ENCODE measurements at places on chromosomes 13 and 19.

DNA sequence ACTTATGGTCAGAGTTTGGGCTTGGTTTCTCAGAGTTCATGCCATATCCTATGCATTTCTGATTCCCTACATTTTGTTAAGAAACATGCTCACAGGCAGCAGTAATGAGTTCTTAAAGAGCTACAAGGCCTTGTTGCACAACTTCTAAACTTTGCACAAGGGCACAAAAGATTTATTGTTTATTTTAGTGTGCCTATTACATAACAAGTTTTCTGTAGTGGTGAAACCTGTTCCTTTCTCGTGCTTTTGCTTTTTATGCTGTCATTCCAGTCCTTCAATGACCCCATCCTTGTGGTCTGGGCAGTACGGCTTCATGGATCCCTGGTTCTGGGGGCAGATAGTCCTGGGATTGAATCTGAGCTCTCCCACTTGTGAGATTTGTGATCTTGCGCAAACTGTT lies 17.8 kb downstream of the ZNF507 start:
- no peak for DNase-seq

DNA sequence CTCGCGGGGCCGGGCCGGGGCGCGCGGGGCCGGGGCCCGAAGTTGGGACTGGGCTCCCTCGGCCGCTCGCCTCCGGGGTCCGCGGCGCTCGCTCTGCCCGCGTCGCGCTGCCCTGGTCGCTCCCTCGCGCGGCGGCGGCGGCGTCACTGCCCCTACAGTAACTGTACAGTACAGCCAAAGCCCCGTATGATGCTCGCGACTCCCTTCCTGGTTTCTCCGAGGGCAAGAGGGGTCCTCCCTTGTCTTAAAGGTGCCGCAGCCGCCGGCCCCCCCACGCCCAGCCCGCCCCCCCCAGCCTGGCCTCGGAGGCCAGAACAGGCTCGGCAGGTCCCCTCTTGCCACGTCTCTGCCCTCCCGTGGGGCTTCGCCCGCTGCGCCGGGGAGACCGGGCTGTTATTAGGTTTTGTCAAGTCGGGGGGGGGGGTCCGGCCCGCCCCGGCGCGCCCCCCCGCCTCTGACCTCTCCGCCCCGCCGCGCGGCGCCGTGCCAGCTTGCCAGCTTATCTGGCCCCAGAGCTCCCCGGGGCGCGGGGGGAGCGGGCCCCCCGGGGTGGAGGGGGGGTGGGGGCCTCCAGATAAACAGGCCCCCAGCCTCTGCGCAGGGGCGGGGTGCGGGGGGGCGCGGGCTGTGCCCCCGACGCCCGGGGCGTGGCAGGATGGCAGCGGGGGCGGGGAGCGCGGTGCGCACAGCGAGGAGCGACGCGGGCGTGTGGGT lies at the start of gene ZBTB7A:
ZBTB7A (minus strand) TSS at position 218 of the 714 bp plus-strand sequence. CDS start 11,667 bp downstream, outside the sequence.
- peak; percentile 47 for DNase-seq

DNA sequence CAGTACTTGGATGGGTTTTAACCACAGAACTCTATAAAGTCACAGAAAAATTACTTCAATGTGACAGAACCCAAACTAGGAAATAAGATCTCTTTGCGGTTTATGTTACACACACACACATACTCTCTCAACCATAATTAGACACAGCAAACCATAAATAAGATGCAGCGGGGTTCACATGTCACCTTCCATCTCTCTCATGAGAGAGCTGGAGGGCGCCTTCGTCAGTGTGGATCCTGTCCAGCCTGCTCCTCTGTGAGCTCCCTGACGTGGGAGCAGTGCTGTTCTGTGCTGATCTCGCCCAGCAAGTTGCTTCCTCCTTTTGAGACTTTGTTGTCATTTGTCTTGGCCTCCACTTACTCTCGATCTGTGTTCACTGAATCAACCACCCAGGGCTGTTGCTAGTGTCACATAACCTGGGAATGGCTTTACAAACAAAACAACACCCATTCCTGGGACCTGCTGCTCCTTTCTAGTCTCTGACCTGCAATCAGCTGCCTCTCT lies 204.9 kb upstream of the KL start:
- no peak for DNase-seq

- peak; percentile 39 for DNase-seq
Measured at GRCh38 chr13:20475927-20476691, 49.5 kb downstream of the CRYL1 start.

- DNase-seq = no peak
Measured at GRCh38 chr19:16363133-16363851, 38.7 kb downstream of the KLF2 start.

DNA sequence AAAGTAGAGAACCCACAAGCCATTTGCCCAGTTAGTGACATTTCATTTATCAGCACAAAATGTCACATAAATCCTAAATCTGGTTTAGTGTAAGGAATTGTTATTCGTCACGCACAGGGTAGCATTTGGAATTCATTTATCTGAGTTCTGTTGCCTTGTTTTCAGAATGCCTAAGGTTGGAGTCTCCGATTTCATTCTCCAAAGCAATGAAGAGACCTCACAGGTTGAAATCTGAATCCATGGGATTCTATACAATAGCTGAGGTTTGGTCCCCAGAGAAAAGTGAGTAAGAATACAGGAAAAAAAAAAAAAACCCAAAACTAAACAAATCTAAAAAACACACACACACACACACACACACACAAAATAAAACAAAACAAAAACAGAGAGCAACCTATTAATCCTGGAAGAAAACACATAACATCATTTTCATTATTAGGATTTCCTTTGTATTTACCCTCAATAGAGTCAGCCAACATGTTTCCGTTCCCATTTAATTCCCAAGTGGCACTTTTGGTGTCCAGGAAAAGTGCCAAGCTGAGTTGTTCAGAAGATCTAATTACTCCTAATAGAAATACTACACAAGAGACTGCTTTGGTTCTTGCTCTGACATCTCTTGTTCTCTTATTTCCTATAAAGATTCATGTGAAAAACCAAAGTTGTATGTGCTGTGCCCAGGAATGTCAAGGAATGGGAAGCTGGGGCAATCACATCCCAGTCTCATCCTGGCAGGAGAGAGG lies 36.2 kb upstream of the LRCH1 start:
- no peak for DNase-seq

DNA sequence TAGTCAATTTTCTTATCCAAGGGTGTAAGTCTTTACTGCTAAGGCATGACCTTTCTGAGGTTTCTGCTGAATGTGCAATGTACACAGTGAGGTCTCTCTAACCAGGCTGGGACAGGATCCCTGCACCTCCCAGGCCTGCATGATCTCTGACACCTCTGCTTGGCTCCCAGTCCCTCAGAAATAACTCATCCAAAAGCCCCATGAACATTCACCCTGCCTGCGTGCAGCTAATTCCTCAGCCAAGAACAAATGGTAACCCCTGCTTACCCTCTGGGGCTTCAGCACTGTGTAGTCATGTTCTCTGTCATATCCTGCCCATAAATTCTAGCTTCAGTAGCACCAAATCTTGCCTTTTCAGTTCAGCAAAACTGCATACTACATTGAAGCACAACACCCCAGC lies 1146.3 kb upstream of the MIR17HG start:
- no peak for DNase-seq

DNA sequence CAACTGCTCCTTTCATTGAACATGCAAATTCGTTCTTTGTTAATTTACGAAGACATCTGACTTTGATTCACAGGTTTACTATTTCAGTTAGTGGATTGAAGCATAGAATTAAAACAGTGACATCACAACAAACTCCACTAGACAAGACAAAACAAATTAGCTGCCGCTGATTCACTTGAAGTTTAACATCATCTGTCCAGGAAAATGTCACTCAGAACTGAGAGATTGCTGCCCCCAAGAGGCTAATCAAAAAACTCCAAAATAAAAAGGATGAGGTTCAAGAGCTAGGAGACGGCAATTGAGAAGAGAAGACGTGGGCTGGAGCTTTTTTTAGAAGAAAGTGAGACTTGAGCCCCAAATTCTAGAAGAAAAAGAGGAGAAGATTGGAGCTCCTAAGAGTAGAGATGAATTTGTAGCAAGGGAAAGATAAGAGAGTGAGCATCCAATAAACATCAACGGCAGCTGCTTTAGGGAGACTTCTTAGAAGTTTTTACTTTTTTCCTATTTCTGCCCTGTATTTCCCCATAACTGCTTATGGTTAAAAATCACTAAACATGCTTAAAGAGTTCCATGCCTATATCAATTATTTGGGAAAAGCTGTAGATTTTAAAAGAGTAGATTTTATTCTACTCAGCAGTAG lies 40.8 kb upstream of the TPP2 start:
- no peak for DNase-seq

DNA sequence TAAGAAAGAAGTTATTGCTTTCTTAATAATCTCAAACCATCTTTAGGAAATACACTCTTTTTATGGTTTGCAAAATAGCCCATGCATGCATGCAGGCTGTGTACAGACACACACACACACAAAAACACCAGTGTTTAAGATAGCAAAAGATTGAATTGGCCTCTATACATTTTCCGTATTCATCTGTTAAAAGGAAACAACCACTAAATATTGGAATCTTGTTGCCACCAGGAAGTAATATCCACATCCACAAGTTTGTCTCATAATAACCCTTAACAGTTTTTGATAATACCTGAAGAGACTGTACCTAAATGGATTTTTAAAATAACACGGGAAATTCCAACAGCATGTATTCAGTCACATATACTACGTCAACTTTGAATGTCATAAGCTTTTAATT lies 7.3 kb upstream of the MAB21L1 start:
- no peak for DNase-seq

- DNase-seq = no peak
Measured at GRCh38 chr13:36108954-36109353, 22.2 kb downstream of the DCLK1 start.

DNA sequence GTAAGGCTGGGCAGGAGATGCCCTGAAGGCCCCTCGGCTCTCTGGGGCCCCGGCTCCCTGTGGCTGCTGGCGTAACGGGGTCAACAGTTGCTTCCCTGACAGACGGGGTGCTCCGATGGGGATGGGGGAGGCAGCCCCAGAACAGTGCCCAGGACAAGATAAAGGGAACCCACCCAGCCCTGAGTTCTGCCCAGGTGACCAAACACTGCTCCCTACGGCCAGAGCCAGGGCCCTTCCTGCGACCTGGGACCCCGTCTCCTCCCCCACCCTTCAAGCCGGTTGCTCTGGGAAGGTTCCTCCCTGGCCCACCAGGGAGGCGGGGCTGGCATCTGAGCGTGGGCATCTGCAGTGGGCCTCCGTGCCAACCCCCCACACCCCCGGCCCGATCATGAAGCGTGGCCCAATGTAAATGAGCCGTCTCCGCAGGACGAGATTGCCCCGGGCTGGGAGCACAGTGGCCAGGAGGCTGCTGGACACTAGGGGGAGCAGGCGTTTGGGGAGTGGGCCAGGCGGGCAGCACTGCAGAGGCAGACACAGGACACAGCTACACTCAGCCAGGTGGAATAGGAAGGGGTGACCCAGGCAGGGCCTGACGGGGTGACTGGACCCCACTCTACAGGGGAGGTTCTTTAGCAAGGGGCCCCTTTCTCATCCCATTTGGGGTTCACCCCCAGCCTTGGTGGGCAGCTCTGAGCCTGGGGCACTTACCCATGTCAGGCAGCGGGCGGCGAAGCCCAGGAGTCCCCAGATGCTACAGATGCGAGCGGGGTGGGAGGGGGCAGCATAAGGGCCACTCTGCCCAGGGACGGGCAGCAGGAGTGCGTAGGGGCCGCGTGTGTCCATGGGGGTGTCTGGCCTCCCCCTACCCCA lies 1.2 kb upstream of the NKPD1 start:
- DNase-seq = no peak

DNA sequence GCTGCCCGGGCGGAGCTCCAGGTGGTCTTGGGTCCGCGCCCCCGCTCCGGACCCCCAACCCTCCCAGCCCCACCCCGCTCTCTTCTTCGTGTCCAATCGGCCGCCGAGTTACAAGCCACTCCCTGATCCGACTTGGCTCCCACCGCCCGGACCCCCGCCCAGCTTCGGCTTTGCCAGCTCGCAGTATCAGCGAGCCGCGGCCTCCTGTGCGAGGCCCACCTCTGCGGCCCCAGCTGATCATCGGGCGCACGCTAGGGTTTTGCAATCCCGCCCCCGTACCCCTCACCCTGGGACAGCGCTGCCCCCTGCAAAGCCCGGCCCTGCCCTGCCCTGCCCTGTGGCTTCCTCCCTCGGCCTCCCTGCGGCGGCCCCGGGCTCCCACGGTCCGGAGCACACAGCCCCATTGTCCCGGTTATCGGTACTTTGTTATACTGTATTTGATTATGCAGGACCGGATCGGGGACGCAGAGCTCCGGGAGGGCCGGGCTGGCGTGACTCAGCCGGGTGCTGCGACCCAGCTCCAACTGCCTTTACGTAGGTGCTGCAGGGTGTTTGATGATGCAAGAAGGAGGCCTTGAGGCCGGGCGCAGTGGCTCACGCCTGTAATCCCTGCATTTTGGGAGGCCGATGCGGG lies 598 bp upstream of the LPAR2 start:
- DNase-seq = peak; percentile 30

- no peak for DNase-seq
Measured at GRCh38 chr19:21698215-21698614, 69.2 kb downstream of the ZNF100 start.

DNA sequence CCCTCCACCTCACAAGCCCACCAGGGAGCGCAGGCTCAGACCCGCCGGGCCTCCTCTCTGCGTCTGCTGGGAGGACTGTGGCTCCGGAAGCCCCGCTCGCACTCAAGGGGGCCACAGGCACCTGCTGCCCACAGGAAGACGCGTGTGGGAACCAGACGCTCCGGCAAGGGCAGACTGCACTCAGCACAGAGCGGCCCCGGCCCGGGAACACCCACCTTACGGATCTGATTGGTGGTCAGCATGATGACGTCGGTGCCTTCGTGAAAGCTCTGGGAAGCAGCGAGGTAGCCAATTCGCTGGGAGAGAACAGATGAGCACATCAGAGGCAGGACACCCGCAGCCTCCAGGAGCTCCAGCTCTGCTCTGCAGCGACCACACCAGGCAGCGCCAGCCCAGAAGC lies 14.6 kb downstream of the AP3D1 start:
- DNase-seq = no peak

GRCh38 chr19:15404097-15404779 lies 14.6 kb downstream of the AKAP8L start:
- DNase-seq = no peak

- DNase-seq = no peak
Measured at GRCh38 chr13:75620020-75620419, 16.1 kb upstream of the LMO7 start.

DNA sequence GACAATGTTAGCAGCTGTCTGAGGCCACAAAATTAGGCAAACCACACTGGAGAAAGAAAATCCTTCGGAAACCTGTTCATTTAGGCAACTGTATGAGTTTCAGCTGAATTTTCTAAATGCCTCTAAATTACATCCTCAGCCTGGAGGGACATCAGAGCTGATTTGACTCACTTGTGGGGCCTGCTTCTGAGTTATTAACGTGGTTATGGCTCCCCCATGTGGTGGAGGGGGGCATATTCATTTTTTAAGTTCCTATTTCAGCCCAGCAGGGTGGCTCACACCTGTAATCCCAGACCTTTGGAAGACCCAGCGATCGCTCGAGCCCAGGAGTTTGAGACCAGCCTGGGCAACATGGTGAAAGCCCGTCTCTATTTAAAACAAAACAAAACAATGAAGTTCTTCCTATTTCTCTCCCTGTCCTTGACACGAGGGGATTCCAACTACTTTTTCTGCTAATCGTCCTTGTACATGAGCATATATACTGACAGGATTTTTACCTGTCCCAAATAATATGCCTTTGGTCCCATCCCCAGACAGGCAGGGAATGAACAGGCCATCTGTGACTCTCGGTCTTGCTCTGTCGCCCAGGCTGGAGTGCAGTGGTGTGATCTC lies 31.5 kb upstream of the HIF3A start:
- DNase-seq = peak; percentile 22

- no peak for DNase-seq
Measured at GRCh38 chr13:20686167-20686566, 17.3 kb upstream of the IL17D start.
